Right cardiac atrium (tissue), 5 donors: ENCODE measurements at places on chromosomes 7 and 10.
A peak's percentile ranks its signal among the peaks of the same experiment; 100 is the strongest.

- no peak for DNase-seq
Measured at GRCh38 chr7:67267914-67268313, 271.3 kb downstream of the TYW1 start.

DNA sequence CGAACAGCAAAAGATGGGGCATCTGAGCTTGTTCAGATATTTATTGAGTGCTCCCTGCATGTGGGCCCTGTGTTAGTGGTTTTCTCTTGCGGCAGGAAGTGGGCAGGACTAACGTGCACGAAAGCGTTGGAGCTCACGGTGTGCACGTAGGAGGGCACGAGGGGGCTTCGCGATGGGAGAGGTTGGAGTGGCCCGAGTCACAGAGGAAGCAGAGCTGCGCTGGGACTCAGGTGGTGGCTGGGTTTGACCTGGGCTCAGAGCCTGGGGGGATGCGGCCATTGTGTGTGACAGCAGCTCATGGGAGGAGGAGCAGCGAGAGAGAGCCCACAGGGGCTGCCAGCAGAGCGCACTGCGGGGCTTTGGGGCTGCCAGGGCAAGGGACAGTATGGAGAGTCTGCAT is 7.7 kb downstream of the ZSCAN25 start:
- DNase-seq: no peak

DNA sequence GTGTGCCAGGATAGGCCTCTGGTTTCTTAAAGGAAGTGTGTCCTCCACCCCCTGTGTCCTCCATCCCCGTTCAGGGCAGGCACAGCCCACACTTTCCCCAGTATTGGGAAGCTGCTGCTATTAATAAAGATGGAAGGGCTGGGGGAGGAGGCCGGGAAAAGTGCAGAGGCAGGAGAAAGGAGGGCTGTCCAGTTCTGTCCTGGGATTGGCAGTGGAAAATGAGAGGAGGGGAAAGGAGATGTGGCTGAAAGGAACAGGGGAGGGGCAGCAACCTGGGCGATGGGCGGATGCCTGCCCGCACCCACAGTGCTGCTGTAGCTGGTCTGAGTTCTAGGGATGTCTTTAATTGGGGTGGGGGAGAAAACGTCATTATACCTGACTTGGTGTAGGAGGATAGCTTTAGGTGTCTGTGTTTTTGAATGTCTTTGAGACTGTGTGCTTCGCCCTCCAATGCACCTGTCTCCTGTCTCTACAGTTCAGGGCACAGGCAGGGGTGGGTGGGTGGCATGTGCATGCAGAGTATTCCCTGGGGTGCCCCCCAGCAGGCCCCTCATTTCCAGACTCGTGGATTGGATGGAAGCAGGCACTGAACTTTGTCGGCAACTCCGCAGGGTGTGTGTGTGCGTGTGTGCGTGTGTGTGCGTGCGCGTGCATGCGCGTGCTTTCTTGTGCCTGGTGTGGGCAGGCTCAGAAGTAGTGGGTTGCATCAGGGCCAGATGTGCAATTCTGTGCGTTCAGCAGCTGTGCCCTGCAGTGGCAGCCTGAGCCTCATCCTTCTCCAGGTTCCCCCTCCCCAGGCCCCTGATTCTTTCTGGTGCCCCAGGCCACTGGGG is 2.5 kb downstream of the TRIM8 start:
- peak; percentile 83 for DNase-seq

DNA sequence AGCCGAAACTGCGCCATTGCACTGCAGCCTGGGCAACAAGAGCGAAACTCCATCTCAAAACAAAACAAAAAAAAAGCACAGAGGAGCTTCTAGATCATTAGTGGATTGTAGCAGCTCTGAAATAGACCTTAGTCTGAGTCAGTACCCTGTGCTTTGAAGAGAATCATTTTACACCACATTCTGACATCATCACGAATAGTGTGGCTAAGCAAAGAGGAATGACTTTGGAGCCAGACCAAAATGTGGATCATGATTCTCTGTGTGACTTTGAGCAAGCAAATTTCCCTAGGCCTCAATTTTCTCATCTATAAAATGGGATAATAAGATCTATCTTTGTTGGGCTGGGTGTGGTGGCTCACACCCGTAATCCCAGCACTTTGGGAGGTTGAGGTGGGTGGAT is 618.9 kb downstream of the CALN1 start:
- no peak for DNase-seq

GRCh38 chr10:96309628-96310320 is 5.5 kb downstream of the DNTT start:
- DNase-seq: no peak

GRCh38 chr7:374706-375311 is 84.8 kb downstream of the FOXL3 start:
- no peak for DNase-seq

GRCh38 chr7:144728551-144728950 is 107.3 kb downstream of the TPK1 start:
- DNase-seq: no peak

- DNase-seq: no peak
Measured at GRCh38 chr10:7264313-7264756, 146.5 kb downstream of the SFMBT2 start.

DNA sequence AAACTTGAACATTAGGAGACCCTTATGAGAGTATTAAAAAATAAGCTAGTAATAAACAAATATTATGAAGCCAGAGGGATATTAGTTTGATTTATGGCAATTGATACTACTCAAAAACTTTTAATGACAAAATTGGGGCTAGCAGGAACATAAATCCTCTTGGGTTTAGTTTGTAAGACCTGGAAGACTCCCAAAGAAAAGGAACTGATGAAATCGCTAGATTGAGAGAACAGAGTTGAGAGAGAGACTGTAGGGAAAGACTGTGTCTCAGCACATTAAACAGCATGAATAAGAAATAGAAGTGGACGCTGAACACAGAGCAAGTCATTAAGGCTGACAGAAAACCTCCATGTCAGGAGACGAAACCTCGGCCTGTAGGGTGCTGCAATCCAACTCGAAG is 56.4 kb downstream of the ICA1 start:
- DNase-seq: no peak

DNA sequence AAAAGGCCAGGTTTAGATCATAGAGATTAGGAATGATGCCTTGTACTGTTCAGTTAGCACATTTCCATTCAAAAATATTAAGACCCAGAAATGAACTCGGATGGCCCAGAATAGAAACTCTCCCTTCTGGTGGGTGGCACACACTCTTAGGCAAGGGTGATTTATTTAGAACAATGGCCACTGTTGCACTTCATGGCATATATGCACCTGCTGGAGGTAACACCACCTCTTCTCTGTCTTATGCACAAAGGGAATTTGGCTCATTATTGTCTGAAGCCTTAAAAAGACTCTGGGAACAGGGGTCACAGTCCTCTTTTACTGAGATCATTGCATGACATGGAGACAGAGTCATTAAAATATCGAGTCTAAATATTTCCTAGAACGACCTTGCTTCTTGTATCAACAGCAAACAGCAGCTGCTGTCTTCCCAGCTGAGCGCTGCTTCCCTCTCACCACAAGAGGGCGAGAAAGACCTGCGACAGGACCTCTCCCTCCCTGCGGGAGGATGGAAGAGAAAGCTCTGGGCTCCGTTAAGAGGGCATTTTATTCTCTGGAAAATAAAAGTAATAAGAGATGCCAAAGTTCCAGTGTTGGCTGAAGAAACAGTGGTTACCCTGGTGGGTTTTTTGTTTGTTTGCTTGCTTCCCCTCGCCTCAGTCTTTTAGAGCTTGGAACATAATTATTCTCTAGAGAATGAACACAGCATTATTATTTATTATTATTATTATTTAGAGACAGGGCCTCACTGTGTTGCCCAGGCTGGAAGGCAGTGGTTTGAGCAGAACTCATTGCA is 13.5 kb upstream of the BAMBI start:
- peak; percentile 77 for DNase-seq

DNA sequence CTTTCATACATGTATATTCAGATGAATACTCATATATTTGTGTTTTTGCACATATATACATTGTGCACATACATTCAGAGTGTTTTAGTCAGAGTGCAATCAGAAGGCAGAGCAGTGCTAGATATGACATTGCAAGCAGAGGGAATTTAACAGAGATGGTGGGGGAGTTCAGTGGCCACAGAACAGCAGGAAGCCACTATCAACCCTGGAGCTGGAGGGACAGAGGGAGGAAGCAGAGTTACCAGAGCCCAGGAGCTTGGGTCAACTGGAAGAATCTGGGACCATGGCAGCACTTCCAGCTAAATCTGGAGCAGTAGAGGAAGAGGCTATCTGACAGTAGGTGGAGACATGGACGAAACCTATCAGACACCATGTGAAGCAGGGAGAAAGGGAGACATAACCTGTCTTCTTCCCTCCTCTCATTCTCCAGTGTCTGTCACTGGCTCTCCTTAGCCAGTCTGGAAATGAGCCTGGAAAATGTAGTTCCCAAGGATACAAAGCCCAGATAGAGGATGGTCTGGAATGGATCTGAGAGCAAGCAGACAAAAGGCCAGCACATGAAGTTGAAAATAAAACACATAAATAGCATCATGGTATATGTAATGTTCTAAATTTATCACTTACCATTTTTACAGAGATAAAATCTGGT is 33.6 kb upstream of the HERPUD2 start:
- DNase-seq: no peak

DNA sequence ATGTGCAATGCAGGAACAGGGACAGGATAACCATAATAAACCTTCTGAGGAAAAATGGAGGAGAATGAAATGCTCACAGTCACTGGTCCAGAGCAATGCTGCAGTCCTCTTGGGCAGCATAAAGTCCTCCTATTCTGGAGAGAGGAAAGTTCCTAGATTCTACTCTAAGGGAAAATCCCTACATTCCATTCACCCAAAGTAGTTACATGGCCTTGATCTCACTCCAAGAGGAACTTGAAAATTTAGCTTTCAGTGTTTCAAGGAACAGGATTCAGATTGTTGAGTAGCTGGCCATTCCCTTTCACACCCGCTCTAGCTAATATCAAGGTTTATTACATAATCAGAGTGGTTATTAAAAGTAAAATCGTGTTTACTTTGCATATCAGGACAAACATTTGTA is 168.3 kb downstream of the CHRM2 start:
- DNase-seq: no peak

GRCh38 chr7:106588422-106589197 is 72.3 kb downstream of the CCDC71L start:
- DNase-seq: no peak

DNA sequence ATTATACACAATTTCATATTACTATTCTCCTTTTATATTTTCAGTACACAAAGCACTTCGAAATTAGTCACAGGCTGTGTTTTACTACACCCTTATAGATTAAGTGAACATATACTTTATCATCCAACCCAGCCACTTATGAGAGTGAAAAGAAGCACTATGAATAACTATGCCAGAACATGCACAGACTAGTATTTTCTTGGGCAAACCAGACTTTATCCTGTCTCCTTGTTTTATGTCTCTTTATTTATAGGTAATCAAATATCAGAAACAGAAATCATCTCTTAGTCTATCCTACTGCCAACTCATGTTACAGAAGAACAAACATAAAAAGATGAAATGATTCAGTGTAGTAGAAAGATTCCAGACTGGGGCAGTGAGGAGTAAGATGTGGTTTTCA is 171.8 kb downstream of the GRM3 start:
- no peak for DNase-seq

- DNase-seq: no peak
Measured at GRCh38 chr10:24718031-24718855, 5.4 kb downstream of the ARHGAP21 start.

- no peak for DNase-seq
Measured at GRCh38 chr7:119888251-119888650, 384.7 kb upstream of the KCND2 start.

GRCh38 chr10:18498998-18499397 is 152.4 kb downstream of the NSUN6 start:
- no peak for DNase-seq

DNA sequence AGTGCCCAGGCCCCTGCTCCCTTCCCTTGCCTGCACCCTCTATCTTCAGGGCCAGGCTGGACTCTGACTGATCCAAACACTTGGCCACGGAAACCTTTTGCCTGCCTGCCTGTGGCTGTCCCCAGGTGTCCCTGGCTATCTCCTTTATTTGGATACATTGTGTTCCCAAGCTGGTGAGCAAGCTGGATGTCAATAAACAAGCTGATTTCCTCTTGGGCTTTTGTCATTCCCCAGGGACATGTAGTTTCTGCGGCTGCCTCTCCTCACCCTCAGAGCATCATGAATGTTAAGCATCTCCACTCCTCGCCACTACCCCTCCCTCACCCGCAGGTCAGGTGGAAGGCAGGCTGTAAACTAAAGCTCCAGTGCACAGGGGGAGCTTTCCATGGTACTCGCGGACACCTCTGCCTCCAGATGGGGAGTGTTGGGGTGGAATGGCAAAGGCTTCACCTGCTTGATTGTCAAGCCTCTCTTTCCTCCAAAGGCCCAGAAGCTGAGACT is 6.9 kb downstream of the GHRHR start:
- DNase-seq: no peak

GRCh38 chr7:29573567-29573966 is 9.9 kb downstream of the PRR15 start:
- no peak for DNase-seq

DNA sequence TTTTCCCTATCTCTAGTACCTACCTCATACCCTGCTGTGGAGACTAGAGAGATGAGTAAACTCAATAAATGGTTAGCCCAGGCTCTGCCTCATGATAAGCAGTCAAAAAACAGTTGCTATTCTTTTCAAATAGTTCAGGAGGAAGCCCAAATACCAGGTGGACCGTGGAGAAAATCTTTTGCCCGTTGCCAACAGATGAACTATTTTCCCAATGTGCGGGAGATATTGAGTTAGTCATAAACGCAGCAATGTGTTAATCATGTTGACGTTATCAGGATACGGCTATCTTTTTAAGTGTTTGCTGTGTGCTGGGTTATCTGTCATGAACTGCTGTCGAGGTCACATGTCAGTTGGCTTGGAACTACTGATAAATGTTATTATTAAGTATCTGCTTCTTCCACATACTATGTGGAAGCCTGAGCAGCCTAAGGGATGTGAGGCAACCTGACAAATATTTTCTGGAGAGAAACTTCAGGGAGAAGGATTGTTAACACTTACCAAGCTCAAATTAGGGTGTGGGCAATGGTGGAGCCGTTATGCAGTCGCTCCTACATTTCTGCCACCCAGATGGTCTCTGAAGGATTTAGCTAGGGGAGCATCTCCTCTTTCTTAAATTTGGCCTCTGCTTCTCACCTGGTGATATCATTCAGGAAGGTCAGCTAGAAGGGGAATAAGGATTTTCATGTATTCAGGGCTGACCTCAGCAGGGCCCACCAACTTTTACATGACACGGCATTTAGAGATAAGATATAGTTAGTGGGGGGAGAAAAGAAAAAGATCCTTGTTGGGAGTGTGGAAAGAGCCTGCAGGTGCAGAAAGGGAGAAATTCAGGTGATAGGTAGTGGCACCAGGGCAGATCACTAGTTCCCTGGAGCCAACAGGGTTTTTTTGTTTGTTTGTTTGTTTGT is 33.5 kb upstream of the SLC26A3 start:
- DNase-seq: no peak
